Stimulated activated CD4-positive, alpha-beta T cell treated with anti-CD3 and anti-CD28 coated beads, Interleukin-15, amount 100 ng/mL, for 1 hour (primary cell): ENCODE measurements at places on chromosomes 1 and 21.

DNA sequence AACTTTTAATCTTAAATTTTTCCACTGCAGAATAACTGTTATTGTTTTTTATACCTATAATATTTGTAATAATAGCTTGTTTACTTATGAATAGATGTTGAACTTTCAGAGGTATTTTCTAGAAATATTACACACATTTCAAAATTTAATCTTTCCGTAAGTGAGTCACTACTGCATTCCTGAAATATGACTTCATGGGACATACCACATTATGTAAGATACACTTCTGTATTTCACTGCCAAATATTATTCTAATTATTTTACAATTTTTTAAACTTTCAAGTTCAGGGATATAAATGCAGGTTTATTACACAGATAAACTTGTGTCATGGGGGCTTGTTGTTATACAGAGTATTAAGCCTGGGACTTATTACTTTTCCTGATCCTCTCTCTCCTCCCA, 2220.5 kb downstream of the NCAM2 start:
- DNase-seq: no peak

DNA sequence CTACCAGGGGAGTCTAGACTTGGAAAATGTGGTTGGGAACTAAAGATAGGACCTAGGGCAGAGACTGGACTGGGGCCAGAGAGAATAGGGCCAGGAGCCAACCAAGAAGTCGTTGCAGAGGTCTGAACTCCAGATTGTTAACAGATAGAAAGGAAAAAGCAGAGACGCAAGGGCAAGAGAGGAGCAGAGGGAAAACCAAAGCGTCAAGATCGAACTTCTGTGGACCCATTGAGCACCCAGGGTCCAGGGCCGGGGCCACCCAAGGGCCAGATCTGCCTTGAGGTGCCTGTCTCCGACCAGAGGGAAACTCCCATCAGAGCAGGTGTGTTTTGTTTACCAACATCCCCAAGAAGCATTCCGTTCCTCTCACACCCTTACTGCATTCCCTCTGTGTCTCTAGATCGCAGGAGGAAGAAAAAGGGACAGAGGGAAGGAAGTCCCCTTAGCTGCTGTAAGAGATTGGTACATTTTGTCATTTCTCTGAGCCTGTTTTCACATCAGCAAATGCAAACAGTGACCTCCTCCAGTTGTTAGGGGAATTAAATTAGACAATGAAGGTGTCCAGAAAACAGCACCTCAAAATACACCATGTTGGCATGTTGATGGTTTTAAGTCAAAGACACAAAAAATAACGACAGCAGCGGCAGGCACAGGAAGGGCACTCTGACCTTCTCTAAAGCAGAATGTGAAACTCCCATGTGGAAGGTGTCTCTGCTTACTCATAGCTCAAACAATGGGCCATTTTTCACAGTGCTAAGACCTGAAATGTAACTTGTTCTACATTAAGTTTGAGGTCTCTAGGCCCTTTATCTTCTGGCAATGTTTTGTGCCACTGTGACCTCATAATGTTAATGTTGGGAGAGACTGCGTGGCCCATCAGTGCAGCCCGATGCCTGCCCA, 105.8 kb upstream of the RAB4A start:
- no peak for DNase-seq

- no peak for DNase-seq
Measured at GRCh38 chr1:201450721-201451291, 18.2 kb downstream of the PHLDA3 start.

GRCh38 chr1:154813846-154814505, 56.1 kb downstream of the KCNN3 start:
- no peak for DNase-seq

- no peak for DNase-seq
Measured at GRCh38 chr1:182652933-182653332, 31.5 kb downstream of the RGS8 start.

GRCh38 chr1:237258871-237259270, 216.9 kb downstream of the RYR2 start:
- DNase-seq: no peak

GRCh38 chr1:9125325-9125724, 3.6 kb downstream of the GPR157 start:
- DNase-seq: no peak

DNA sequence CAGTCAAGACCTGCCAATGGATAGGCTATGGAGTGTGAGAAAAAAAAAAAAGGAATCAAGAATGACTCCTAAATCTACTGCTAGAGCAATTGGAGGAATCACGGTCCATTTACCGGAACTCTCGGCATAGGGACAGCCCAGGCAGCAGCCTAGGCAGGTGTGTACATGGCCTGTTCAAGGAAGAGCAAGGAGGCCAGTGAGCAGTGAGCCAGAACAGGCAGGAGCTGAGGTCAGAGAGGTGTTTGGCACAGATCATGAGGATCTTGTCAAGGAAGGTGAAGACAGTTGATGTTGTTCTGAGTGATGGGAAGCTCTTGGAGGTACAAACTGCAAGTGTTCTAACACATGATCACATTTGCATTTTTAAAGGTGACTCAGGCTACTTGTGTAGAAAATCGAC, 40.6 kb upstream of the HHAT start:
- DNase-seq: no peak

DNA sequence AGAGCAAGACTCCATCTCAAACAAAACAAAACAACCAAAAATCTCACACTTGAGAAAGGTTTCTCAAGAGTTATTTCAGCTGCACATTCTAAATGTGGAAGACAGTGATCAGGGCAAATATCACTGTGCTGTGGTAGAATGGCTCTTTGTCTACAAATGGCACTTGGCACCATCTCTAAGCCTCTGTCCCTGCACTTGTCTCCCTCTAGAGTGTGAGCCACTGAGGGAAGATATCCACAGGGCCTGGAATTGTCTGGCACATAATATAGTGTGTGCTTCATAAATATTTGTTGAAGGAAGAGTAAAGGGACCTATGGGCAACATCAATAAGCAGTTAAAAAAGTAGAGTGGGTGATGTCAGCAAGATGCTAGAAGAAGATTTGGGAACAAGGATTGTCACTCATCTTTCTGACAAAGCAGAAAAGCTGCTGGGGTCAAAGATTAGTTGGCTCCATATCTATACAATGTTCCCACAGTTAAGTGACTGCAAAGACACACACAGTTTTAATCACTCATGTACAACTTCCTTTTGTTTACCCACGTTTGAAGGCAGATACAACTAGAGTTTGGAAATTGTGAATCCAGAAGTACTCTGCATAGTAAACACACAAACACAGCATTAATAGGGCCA, 19.1 kb downstream of the CD101 start:
- no peak for DNase-seq

DNA sequence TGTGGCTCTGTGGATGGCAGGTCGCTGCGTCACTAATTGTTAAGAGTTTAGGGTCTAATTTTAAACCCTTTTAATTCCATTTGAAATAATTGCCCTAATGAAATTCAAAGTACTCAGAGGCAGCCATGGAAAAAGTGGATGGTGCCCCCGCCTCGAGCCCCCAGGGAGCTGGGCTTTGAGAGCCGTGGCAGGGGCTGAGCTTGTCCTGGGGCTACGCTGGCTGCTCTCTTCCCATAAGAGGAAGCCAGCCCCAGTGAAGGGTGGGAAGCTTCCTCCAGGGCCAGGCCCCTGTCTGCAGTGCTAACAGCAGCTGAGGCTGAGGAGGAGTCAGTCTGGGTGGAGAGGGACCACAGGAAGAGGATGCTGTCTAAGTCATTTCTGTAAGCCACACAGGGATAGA, 315.0 kb upstream of the POU3F1 start:
- no peak for DNase-seq

DNA sequence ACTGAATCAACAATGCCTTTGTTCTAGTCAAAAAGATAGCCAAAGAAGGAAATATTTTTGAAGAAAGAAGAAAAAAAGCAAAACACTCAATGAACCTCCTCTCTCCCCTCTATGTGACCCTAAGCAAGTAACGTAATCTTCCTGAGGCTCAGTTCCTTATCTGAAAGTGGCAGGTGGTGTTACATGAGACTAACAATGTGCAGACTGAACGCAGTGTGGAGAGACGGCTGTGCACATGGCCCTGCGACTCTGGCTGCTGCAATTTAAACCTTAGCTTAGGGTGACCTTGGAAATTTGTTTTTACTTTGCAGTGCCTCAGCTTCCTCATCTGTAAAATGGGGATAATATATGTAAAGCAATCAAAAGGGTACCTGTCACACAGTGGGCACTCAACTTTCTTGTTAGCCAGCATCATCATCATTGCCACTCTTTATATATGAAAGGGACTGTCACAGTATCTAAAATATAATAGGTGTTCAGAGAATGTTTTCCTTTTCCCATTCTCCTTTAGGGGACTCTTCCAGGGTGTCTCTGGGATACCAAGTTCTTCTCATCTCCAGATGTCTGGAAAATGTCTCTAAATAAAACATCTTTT, 100.1 kb upstream of the JUN start:
- DNase-seq: no peak

- DNase-seq: no peak
Measured at GRCh38 chr1:195765099-195765498, 843.1 kb downstream of the KCNT2 start.

DNA sequence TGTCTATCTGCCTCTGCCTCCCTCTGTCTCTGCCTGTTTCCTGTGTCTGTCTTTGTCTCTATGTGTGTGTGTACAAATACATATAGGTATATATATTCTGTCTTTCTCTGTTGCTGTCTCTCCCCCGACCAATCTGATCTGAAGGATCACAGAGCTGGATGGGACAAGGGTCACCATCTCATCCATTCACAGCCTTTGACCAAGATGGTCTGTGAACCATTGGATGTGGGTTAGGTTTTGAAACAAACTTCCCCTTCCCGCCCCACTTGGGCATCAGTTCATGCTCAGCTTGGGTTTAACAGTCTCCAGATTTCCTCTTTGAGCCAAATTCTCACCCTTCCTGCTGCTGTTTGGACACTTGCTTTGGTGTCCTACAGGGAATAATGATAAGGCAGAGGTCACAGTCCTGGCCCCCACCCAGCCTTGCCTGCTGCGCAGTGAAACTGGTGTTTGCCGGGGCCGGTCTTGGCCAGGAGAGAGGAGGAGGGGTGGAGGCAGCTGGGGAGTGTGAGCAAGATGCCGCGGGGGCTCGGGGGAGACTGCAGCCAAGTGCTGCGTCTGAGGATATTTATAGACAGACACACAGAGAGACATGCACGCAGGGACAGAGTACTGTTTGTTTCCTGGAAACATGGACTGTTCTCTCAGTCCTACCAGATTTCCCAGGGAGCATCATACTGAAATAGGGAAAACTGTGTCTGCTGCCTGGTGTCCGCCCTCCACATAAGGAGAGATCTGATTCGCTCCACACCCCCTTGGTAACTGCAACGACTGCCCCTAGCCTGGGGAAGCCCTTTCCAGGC, 27.0 kb upstream of the BTG2 start:
- no peak for DNase-seq

GRCh38 chr1:216224233-216224632, 199.0 kb downstream of the USH2A start:
- DNase-seq: no peak

DNA sequence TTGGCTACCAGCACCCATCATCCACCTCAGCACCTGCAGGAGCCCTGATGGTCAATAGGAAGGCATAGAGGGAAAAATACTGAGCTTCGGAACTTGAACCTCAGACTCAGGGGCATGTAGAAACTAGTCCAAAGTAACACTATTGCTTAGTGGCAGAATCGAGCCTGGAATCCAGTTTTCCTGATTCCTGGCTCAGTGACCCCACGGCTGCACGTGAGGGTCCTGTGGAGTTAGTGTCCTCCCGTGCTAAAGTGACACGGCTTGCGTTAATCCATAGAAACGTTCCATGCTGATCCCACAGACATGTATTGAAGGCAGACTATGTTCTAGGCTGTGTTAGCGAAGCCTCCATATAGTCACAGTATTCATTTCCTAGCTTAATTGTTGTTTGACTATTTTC, 747.0 kb upstream of the TPTE start:
- no peak for DNase-seq

GRCh38 chr1:168693197-168693871, 35.7 kb downstream of the DPT start:
- DNase-seq: no peak

GRCh38 chr21:42308161-42308913, 6.9 kb downstream of the TFF3 start:
- no peak for DNase-seq

DNA sequence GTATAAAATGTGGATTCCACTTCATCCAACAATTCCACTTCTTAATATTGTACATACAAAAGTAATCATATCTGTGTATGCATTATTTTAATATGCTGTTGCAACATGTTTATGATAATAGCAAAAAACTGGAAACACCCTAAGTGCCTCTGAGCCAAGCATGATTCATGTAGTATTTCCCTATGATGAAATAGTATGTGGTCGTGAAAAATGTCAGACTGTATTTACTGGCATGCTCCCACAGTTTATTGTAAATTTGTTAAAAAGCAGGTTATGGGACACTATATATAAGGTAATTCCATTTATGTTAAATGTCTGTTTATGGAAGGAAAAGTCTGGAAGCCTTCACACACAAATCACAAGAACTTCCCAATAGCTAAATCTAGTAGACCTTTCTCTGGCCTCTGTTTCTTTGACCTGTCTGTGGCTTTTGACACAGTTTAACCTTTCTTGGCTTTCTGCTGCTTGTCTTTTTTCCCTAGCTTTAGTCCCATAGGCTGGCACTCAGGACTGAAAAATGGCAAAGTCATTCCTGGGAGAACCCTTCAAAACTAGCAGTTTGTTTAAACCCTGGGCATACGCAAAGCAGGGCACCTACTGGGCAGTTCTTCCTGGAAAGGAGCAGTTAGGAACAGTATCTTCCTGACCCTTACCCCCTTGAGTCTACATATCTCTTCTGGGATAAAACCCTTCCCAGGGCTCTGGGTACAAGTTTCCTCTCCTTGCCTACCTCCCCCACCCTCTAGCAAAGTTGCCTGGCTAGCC, 65.4 kb upstream of the ARTN start:
- no peak for DNase-seq

DNA sequence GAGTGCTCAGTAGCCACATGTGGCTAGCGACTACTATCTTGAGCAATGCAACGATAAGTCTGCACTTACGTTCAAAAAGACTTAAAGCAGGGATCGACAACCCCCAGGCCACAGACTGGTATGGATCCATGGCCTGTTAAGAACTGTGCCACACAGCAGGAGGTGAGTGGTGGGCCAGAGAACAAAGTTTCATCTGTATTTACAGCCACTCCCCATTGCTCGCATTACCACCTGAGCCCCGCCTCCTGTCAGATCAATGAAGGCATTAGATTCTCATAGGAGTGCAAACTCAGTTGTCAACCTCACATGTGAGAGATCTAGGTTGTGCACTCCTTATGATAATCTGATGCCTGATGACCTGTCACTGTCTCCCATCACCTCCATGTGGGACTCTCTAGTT, 103.6 kb upstream of the ZRANB2 start:
- DNase-seq: no peak

- no peak for DNase-seq
Measured at GRCh38 chr1:116770625-116771024, 16.4 kb downstream of the CD2 start.
